ENCODE measurements at places on chromosomes 3 and 15. TPM values are rescaled to one million over a fixed set of nuclear protein-coding genes. Genes with fewer than 3 reads are reported as not detected.

The PPIP5K1 gene
- 21.7 TPM for total RNA-seq

The DGKG gene
- not detected for total RNA-seq

The DHX30 gene
- total RNA-seq, result 125 TPM

The PIGZ gene
- total RNA-seq, result not detected

The ITGA11 gene
- total RNA-seq, result 0.03 TPM

The ARNT2 gene
- total RNA-seq, result 11.6 TPM

The MOBP gene
- not detected for total RNA-seq

The SLC12A1 gene
- total RNA-seq, result 0.19 TPM

The CASR gene
- total RNA-seq, result 0.56 TPM

The GOLGA6B gene
- total RNA-seq, result not detected

The IGF1R gene
- total RNA-seq, result 95.6 TPM

The SENP7 gene
- total RNA-seq, result 11.0 TPM

The SLC28A2 gene
- not detected for total RNA-seq

The VEPH1 gene
- 31.8 TPM for total RNA-seq

The PLSCR4 gene
- 5.2 TPM for total RNA-seq

The TAGLN3 gene
- 8.2 TPM for total RNA-seq

The SNAPC5 gene
- total RNA-seq, result 21.2 TPM

The CRBN gene
- total RNA-seq, result 32.6 TPM

The ISLR gene
- not detected for total RNA-seq

The CAMKV gene
- 80.1 TPM for total RNA-seq

The POTEB3 gene
- total RNA-seq, result not detected

The TMEM158 gene
- 16.9 TPM for total RNA-seq

The FBXW12 gene
- total RNA-seq, result not detected

The B3GNT5 gene
- total RNA-seq, result 4.9 TPM

The RTP3 gene
- not detected for total RNA-seq

The GPR176 gene
- 248 TPM for total RNA-seq

The CPNE9 gene
- total RNA-seq, result 7.8 TPM

The ALG1L2 gene
- not detected for total RNA-seq

The GPR27 gene
- total RNA-seq, result 11.8 TPM

The ADPRH gene
- total RNA-seq, result 3.4 TPM

The FAM81A gene
- total RNA-seq, result 4.1 TPM

The CLDND1 gene
- 99.9 TPM for total RNA-seq

The MYRIP gene
- total RNA-seq, result 1.8 TPM

The ZNF502 gene
- 4.7 TPM for total RNA-seq

The IGDCC3 gene
- total RNA-seq, result 30.7 TPM

The FBXO40 gene
- 0.23 TPM for total RNA-seq

The LRRC15 gene
- total RNA-seq, result not detected

The CYP19A1 gene
- not detected for total RNA-seq

The MINAR1 gene
- 1.4 TPM for total RNA-seq

The KLHDC8B gene
- 15.0 TPM for total RNA-seq

The SUCNR1 gene
- not detected for total RNA-seq

The TGM5 gene
- total RNA-seq, result not detected

The PIAS1 gene
- 32.1 TPM for total RNA-seq

The FOXB1 gene
- total RNA-seq, result 4.7 TPM

The ATP11B gene
- total RNA-seq, result 24.7 TPM

The GOLGA6L9 gene
- 12.7 TPM for total RNA-seq

The RAB6B gene
- 3.9 TPM for total RNA-seq

The CLDN1 gene
- total RNA-seq, result 4.2 TPM

The GMNC gene
- total RNA-seq, result 0.47 TPM

The GRM2 gene
- total RNA-seq, result 5.2 TPM

The GP5 gene
- 0.12 TPM for total RNA-seq

The RASGRP1 gene
- total RNA-seq, result 1.2 TPM

The CYP8B1 gene
- total RNA-seq, result not detected

Data from GM23338 (cell line).